ENCODE measurements at places on chromosomes 12 and 14.
A peak's percentile ranks its signal among the peaks of the same experiment; 100 is the strongest.

DNA sequence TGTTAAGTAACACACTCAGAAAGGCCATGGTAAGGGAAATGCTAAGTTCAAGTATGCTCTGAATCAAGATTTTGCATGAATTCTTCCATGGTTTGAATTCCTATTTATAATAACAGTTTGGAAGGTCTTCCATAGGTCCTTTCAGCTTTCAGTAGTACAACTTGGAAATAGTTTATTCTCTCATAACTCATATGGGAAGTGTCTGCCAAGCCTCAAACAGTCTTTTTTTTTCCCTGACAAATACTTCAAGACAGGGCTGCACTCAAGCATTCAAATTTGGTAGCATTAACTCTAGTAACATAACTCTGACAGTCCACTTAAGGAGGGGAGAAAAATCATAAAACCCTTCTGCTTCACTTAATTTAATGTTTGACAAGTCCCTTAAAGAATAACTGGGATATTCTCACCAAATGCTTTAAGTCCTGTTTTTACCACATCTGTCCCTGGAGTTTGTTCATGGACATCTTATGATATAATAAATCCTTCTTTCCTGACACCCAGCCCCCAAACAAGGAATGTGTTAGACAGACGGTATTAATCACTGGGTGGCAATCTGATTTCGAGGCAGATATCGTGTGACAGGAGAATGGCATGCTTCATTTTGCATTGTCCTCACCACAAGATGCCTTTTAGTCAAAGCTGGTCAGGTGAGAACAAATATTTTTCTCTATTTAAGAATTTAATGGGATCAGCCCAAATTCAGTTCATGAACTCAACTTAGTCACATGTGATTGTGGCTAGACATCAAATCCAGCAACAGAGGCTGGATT, 165.7 kb downstream of the BMP4 start:
- DNase-seq = no peak

- no peak for DNase-seq
These were observed 89.8 kb upstream of the LRIG3 start for GRCh38 chr12:59010118-59010517.

DNA sequence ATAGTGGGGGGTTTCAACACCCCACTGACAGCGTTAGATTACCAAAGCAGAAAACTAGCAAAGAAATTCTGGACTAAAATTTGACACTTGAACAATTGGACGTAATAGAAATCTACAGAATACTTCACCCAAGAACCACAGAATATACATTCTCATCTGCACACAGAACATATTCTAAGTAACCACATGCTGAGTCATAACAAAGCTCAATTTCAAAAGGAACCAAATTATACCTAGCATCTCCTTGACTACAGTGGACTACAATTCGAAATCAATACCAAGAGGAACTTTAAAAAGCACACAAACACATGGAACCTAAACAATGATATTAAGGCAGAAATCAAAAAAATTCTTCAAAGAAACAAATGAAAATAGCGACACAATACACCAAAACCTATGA, 871.6 kb upstream of the MDGA2 start:
- no peak for DNase-seq

DNA sequence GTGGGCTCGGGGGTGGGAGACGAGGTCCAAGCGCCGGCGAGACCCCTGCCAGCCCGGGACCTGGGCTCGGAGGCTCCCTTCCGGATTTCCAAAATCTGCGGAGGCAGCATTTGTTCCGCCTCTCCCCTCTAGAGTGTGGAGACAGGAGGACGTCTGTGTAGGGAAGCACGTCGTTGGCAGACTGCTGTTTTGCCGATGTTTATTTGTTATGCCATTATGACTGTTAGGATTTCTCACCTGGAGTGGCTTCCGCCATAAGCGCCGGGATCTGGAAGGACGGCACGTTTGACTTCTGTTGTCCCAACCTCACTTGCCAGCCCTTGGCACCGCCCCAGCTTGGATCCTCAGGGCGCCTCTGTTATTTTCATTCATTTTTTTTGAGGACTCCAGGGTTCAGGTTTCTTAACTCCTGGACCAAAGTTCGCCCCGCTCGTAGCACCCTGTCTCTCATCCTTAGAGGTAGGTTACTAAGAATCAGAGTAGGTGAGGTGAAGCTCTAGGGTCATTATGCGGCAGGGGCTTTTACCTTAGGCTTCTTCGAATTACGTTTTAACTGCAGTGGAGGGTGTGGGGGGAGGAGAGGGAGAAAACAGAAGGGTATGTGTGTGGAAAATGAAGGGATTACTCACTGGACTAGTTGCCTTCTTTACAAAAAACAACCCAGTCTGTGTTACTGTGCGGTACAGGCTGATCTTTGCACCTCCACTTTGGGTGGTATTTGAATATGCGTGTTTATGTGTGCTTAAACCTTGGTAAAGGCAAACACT, 547 bp upstream of the PYGL start:
- DNase-seq = no peak

DNA sequence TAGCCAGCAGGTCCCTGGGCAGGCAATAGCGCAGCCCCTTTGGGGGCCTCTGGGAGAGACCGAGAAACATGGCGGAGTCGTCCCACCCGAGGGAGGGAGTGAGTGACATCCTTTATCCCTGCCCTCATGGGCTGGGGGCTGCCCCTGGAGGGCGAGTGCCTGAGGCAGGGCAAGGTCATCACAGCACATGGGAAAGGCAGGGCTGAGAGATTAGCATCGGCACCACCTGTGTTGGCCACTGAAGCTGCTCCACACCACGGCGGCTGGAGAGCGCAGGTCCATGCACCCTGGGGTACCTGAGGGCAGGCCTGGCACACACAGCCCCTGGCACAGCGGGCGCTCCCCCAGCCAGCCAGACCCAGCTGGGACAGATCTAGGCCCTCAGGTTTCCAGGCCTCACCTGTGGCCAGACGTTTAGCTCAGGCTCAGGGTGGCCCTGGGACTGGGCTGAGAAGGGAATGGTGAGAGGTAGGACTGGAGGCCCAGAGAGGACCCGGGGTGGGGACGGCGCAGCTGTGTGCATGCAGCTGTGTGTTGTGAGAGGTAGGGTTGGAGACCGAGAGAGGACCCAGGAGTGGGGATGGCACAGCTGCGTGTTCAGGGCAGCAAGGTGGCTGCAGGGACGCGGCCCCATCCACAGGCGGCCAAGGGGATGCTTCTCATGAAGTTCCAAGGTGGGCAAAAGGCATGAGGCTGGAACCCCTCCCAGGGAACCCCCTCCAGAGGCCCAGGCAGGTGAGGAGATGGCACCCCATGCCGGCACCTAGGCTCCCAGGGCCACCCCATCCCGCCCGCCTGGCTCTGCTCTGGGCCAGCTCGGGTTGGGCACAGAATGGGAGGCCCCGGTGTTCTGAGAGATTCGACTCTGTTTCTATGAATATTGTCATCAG, 74.1 kb downstream of the KIF26A start:
- no peak for DNase-seq

GRCh38 chr12:132309596-132310086, 19.7 kb downstream of the GALNT9 start:
- no peak for DNase-seq

DNA sequence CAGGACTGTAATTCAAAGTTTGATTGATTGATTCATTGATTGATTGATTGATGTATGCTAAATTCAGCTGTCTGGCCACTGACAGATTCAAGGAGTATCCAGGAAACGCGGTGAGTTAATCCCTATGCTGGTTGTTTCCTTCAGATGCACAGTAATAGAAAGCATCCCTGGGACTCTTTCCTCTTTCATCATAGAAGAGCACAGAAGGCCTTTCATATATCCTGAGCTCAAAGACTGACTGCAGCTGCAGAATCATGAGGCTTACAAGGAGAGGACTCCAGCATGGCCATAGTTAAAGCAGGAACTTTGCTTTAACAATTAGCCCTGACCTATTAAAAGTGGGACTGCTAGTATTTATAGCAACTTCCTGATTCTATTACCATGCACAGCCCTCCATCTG, 187.7 kb upstream of the TMTC1 start:
- DNase-seq = no peak

DNA sequence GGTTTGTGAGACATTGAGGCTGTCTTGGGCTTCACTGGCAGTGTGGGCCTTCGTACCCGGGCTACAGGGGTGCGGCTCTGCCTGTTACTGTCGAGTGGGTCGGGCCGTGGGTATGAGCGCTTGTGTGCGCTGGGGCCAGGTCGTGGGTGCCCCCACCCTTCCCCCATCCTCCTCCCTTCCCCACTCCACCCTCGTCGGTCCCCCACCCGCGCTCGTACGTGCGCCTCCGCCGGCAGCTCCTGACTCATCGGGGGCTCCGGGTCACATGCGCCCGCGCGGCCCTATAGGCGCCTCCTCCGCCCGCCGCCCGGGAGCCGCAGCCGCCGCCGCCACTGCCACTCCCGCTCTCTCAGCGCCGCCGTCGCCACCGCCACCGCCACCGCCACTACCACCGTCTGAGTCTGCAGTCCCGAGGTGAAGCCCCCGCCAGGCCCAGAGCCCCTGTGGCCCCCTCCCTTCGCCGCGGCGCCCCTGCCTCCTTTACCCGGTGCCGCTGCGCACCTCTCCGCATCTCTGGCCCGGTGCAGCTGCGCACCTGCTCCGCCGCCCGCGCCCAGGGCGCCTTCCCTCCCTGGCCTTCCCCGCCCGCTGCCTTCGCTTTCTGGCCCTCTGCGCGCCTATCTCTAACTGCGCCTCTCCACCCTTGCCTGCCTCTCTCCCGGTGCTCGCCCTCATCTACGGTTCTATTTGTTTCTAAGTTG, at the start of gene ENO2:
TSS of gene ENO2 (plus strand) at position 335 of the 701 bp plus-strand sequence. CDS start 1,253 bp downstream, outside the sequence.
- DNase-seq = peak; percentile 78

Measured in iPS-NIHi11 (cell line).